ENCODE measurements at places on chromosomes 12 and 14.
A peak's percentile ranks its signal among the peaks of the same experiment; 100 is the strongest.

GRCh38 chr14:27270716-27271115, 672.9 kb upstream of the NOVA1 start:
- no peak for DNase-seq

DNA sequence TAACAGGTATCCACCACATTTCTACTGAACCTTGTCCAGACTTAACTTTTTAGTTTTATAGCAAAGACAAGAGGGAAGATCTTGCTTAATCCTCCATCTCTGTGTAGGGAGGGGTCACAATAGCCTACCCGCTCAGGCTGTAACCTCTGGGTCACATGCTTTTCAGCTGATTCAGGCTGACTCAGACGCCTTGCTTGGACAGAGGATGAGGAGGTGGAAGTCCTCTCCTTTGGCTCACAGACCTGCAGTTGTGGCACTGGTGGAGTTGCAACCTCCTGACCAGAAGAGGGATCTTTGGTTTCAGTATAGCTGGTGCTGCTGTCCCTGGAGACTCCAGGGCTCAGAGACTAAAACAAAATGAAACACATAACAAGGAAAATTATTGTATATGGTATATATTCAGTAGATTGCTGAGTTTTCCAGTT, 16.2 kb downstream of the ACIN1 start:
- peak; percentile 92 for DNase-seq

GRCh38 chr12:93441081-93441616, 598 bp downstream of the UBE2N start:
- no peak for DNase-seq

- no peak for DNase-seq
Observed at GRCh38 chr14:104228716-104229533, 90.5 kb downstream of the KIF26A start.

- DNase-seq: no peak
Observed at GRCh38 chr12:124336742-124337520, 42.0 kb downstream of the RFLNA start.

GRCh38 chr14:49036266-49036665, 549.9 kb downstream of the RPS29 start:
- DNase-seq: no peak

Data from AG09309 (cell line).